ENCODE measurements at places on chromosomes 2 and 18. TPM values are rescaled to one million over a fixed set of nuclear protein-coding genes. Genes with fewer than 3 reads are reported as not detected.
A peak's percentile ranks its signal among the peaks of the same experiment; 100 is the strongest.

- no peak for DNase-seq
These were observed 983 bp downstream of the MTX2 start for GRCh38 chr2:176270100-176270750.

DNA sequence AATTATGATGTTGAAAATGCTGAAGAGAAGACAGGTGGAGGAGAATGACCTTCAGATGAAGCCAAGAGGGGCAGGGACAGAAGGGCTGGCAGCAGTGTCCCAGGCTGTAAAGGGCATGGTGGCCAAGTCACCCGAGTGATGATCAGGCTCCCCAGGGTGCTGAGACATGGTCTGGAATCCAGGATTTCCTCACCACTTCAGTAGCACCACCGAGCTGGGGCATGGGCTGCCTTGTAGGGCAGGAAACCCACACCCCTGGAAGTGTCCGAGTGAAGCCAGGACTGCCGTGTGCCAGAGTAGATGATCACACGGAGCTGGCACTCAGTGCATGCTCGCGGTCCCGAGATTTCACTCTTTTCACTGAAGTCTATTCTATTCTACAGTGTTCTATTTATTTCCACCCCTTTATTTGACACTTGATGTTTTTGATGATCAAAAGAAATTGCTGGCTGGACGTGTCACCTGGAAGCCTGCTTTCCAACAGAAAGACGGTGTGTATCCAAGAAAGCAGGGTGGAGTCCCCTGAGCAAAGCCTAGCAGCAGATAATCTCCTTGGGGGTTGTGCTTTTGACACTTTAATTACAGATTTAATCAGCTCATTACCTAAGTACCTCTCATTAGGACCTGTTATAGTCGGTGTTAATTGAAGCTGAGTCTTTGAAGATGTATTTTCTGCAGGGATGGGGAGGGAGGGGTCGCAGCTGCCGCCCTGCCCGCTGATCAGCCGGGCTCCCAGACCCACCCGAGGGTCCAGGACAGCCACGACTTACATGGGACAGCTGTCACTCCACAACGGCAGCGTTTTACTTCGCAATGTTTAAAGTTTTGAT, 92.3 kb downstream of the SEPTIN10 start:
- no peak for DNase-seq

KCNF1 gene
- total RNA-seq: not detected

- no peak for DNase-seq
These were observed 56.0 kb downstream of the TRAPPC12 start for GRCh38 chr2:3435445-3435844.

DNA sequence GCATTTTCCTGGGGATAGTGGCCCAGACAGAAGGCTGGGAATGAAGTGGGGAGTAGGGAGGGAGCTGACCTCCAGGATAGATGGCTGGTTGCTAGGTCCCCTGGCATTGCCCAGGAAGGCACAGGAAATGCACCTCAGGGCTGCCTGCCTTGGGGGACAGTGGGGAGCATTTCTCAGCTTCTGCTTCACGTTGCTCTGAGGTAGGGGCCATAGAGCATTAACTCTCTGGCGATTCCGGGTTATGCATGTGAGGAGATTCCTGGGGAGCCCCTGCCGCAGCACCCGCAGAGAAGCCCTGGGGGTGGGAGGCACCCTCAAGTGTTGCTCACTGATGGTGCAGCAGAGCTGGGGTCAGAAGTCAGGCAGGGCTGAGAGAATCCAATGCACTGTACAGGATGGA, 256.5 kb downstream of the CYP26B1 start:
- DNase-seq: no peak

IL18RAP gene
- total RNA-seq: 4.9 TPM

MPV17 gene
- 85.9 TPM for total RNA-seq

DNA sequence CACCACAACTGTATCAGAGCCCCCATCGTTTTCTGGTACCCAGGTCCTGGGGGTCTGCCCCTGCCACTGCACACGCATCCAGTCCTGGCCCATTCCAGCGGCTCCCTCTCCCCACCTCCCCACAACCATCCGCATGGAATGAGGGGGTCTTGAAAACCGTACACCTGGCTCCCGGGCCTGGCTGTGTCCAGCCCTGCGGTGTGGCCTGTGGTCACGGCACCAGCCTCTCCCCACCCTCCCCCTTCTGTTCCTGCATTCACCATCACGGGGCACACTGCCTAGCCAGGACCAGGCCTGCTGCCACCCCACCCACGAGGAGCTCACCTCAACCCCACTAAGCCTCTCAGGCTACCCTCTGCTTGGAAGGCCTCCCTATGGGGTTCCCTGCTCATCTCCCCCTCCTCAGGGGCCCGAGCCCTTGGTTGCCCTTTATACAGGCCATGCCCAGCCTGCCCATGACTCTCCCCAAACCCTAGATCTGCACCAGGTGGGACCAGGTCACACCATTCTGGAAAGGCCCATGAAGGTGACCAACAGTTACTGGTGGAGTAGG, 11.4 kb downstream of the GPR35 start:
- DNase-seq: no peak

GRCh38 chr18:36501100-36501499, 203.6 kb downstream of the FHOD3 start:
- no peak for DNase-seq

GRCh38 chr2:52404866-52405265, 1362.7 kb upstream of the CHAC2 start:
- DNase-seq: no peak

GGCX gene
- total RNA-seq: 22.3 TPM

- no peak for DNase-seq
These were observed 265.9 kb upstream of the PXDN start for GRCh38 chr2:2010251-2010650.

DNA sequence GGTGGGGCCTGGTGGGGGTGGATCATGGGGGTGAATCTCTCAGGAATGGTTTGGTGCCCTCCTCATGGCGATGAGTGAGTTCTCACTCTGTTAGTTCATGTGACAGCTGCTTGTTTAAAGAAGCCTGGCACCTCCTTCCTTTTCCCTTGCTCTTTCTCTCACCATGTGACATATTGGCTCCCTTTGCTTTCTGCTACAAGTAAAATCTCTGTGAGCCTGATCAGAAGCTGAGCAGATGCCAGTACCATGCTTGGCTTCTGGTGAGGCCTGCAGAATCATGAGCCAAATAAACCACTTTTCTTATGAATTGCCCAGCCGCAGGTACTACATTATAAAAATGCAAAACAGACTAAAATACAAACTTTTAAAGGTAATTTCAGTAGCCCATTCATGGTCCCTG, 73.4 kb upstream of the TEX51 start:
- no peak for DNase-seq

DNA sequence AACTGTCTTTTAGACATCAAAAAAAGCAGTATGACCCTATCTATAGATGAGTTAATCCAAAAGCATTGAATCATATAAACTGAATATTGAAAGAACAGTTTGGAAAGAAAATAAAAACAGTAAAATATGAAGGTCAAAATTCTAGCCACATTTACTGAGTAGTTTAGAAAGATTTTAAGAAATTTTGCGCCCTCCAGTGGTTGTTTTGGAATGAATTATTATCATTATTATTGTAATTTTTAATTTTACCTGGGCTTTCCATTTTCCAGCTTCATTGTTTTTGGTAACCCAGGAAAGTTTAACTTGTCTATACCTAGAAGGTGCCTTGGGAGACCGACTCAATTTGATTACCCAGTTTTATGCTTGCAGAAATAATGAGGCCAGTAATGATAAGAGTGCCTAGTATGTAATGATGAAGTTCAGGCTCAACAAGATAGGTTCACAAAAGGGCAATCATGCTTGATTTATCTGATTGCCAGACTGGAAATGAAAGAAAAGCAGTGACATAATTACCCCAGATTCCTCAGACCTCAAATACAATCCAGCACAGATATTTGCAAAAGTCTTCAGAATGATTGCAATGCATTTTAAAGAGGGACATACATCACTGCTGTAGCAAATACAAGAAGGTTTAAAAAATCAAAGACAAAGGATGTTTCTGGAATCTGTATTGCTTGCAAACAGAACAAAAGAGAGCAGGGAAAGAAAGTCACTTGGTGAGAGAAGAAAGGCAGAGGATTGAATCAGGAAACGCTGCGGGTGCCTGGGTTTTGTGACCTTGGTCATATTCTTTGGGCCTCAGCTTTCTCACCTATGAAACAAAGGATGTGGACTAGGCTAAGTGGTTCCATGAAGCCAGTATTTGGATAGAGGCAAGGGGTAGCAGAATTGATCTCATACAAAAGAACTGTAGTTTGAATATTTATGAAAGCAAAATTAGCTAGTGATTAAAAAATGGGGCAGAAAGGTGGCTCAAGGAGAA, 153.8 kb downstream of the MAP2 start:
- no peak for DNase-seq

DNA sequence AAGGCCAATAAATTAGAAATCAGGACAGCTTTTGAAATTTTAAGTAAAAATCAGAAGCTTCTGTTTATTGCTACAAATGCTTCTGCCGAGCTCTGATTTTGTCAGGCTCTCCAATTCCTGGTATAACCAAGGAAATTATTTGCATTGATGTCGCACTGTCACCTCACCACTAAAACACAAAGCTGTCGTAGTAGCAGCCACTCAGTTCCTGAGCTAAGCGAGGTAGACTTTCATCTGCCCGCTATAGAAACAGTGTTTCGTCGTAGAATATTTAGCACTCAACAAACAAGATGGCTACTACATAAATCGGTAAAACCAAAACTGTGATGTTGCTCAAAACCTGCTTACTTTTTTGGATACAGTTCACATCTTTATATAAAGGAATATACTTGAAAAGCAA, 141.3 kb upstream of the FOSL2 start:
- DNase-seq: peak; percentile 25

DNA sequence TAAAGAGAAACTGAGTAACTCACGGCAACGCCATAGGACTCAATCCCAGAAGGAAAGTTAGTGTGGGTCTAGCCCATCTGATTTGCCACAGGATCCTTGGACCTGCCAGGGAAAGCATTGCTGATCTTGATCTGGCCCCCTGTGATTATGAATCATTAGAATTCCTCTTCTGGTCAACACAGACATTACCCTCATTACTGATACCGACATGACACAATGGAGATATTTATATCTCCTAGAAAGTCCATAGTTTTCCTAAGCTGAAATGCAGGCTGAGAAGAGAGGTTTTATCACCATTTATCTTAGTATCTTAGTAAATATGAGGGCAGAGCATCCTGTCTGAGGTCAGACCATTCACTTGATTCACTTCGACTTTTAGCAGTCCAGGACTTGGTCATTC, 75.5 kb upstream of the CCDC68 start:
- no peak for DNase-seq

GRCh38 chr2:204913854-204914464, 368.7 kb downstream of the PARD3B start:
- DNase-seq: no peak

DNA sequence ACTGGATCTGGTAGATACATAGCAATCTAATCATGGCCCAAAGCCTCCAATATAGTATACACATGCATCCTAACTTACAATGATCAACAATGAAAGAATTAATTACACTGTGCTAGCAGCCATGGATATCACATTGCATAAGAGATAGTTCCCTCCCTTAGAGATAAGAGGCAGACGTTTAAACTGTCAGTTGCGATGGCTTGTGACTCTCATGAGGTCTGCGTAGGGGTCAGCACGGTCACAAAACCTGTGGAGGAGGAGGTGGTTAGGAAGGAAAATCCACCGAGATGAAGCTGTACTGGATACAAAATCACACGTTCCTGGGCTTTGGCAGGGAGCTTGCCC, 800 bp upstream of the RALB start:
- DNase-seq: no peak

DNA sequence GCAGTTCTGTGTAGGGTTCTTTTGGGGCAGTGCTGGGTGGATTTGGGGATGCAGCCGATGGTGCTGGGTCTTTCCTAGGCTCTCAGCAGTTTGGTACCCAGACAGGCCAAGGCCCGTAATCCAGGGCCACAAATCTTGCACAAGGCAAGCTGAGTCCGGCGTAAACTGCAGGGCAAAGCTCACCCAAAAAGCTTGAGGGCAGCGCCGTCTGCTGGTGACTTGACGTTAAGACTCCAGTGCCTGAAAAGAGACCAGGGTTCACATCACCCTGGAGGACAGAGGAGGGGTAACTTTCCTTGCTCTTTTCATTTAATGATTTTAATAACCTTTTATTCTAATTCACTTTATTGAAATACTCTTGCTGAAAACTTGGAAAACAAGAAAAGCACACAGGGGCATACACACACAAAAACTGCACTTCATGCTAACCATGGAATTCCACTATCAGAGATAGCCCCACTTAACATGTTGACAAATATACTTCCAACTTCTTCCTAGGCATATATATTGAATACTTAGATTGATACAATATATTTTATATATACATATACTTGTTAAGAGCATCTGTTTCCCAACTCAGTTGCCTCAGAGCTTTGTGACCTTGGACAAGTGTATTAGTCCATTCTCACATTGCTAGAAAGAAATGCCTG, 38.9 kb downstream of the CNGA3 start:
- DNase-seq: peak; percentile 54

DNA sequence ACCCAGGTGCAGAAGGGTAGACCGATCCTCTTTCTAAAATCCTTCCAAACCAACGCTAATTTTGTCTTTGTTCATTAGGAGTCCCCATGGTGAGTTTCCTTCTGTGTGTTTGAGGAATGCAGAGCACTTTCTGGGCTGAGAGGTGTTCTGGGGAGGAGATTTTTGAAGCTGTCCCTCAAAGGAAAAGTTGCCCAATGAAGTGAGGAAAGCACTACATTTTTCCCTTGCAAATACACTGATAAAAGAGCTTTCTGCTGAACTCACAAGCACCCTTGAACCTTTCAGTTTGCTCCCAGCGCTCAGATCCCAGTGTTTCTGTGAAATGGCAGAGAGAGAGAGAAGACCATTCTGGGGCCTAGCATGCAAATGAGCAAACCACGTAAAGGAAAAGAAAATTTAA, 299.6 kb upstream of the FANCL start:
- DNase-seq: no peak

GRCh38 chr2:66525606-66526005, 90.7 kb downstream of the MEIS1 start:
- no peak for DNase-seq

DNA sequence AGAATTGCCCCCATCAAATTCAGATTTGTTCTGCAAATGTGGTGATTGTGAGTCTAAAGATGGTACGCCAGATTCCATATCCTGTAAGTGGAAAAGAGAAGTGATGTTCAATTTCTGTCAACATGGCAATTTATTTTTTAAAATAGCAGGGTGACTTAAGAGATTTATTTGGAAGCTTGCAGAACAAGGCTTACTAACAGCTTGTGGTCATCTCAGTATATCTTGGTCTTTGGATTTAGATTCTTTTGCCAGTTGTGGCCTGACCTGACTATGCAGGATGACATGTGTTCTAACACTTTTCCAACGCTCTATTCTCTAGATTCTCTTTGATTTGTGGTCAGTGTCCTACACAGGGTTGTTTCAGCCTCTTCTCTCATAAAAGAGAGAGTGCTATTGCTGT, 74.4 kb downstream of the MAP3K20 start:
- no peak for DNase-seq

LMAN1 gene
- total RNA-seq: 99.3 TPM

All from CD8-positive, alpha-beta memory T cell (primary cell).